Lung (tissue), 17 donors: ENCODE measurements at places on chromosomes 2 and 18.

- DNase-seq = no peak
- H3K4me3 ChIP-seq = no peak overlapping the region
- H3K27ac ChIP-seq = no peak overlapping the region
- no peaks in the 10 kb centered on the region for H3K27me3 ChIP-seq
- no peaks in the 10 kb centered on the region for H3K4me1 ChIP-seq
- no peaks in the 10 kb centered on the region for H3K36me3 ChIP-seq
Measured at GRCh38 chr2:23944976-23945375, 4.7 kb downstream of the UBXN2A start.

DNA sequence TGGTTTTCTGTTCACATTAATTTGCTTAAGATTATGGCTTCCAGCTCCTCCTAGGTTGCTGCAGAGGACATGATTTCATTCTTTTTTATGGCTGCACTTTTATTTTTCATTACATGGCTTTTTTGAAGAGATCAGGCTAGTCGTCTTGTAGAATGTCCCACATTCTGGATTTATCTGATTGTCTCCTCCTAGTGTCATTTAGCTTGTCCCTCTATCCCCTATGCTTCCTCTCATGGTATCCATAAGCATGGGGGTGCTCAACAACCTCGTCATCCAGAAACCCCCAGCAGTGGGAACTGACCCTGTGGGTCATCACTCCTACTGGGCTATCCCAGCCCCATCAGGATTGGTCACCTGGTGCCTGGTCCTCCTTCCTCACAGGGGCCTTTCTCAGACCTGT is 49.6 kb downstream of the SERTAD2 start:
- H3K4me3 ChIP-seq = no peak overlapping the region
- no peaks in the 10 kb centered on the region for H3K27me3 ChIP-seq
- H3K36me3 ChIP-seq = no peaks in the 10 kb centered on the region
- peaks cover 60% of the 10 kb centered on the region for H3K4me1 ChIP-seq
- H3K27ac ChIP-seq = no peak overlapping the region
- DNase-seq = no peak

DNA sequence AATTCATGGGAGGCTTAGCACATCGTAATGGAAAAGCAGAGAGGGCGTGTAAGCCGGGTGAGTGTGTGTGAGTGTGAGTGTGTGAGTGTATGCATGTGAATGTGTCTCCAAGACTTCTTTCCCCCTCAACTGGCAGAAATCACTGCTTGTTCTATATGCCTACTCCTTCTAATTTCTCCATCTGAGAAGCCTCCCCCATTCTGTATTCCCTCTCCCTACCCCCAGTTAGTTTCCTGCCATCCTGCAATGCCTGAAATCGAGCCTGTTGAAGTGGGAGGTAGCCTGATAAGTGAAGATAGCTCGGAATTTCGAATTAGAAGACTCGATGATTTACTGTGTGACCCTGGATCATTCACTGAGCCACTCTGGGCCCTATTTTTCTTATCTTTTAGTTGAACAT is 30.0 kb upstream of the YWHAQ start:
- H3K36me3 ChIP-seq = no peaks in the 10 kb centered on the region
- no peak for DNase-seq
- H3K27me3 ChIP-seq = no peaks in the 10 kb centered on the region
- no peaks in the 10 kb centered on the region for H3K4me1 ChIP-seq

- no peak for DNase-seq
- H3K4me1 ChIP-seq = no peaks in the 10 kb centered on the region
- no peak overlapping the region for H3K27ac ChIP-seq
- no peaks in the 10 kb centered on the region for H3K36me3 ChIP-seq
- H3K27me3 ChIP-seq = no peaks in the 10 kb centered on the region
- no peak overlapping the region for H3K4me3 ChIP-seq
Measured at GRCh38 chr2:71888751-71889445, 258.8 kb downstream of the CYP26B1 start.

DNA sequence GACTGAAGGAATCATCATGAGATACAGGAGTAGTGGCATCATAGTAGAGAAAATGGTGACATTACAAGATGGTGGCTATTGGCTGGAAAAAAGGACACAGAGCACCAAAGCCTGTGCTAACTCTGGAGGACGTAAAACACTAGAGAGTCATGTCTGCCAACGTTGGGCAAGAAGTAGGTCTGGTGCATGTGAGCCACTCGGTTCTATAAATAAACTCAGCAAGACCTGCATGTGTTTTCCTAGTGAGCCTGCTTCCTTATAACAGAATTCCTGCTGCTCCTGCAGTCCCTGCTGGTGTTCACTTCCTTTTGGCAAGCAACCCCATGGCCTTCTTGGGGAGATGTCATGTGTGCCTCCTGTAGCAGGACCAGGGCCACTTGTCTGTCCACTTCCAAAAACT is 325.2 kb downstream of the OSR1 start:
- H3K27me3 ChIP-seq = no peaks in the 10 kb centered on the region
- H3K27ac ChIP-seq = no peak overlapping the region
- no peak overlapping the region for H3K4me3 ChIP-seq
- peaks cover 5% of the 10 kb centered on the region for H3K4me1 ChIP-seq
- H3K36me3 ChIP-seq = no peaks in the 10 kb centered on the region

DNA sequence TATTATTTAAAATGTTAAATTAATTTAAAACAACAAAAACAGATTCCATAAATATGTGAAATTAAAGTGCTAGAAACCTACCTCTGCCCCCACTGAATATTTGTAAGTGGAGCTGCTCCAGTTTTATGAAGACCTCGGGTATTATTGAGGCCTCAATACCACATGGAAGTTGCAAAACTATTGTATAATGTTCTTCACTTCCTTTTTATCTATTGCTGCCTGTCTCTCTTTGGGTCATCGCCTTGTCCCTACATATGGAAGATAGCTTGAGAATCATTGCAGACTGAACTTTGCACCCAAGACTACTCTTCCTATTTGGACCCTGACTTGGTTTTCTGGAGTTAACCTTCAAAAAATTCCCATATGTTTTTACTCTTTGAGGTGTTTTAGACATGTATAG is 212.1 kb upstream of the NETO1 start:
- H3K27ac ChIP-seq = no peak overlapping the region
- DNase-seq = no peak
- no peak overlapping the region for H3K4me3 ChIP-seq
- no peaks in the 10 kb centered on the region for H3K27me3 ChIP-seq
- H3K36me3 ChIP-seq = no peaks in the 10 kb centered on the region

DNA sequence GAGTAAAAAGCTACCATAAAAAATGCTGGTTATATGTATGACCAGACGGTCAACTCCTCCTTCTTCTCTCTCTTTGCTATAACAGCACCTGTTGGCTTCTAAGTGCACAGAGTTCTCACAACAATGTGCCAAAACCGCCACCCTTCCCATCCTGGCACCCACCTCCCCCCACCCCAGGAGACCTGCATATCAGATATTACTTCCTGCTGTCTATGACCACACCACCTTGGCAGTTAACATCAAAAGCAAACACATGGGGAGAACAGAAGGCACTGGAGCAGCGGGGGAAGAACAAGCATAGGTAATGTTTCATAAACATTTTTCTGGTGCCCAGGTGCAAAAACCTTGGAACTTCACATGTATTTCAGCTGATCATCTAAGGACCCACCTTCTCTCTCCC is 15.5 kb downstream of the SPRED2 start:
- H3K27me3 ChIP-seq = no peaks in the 10 kb centered on the region
- H3K27ac ChIP-seq = no peak overlapping the region
- H3K36me3 ChIP-seq = no peaks in the 10 kb centered on the region
- H3K4me1 ChIP-seq = peaks cover 17% of the 10 kb centered on the region

- H3K4me3 ChIP-seq = no peak overlapping the region
- H3K27me3 ChIP-seq = no peaks in the 10 kb centered on the region
- no peaks in the 10 kb centered on the region for H3K4me1 ChIP-seq
- H3K36me3 ChIP-seq = no peaks in the 10 kb centered on the region
- no peak for DNase-seq
- H3K27ac ChIP-seq = no peak overlapping the region
Measured at GRCh38 chr2:112839407-112840067, 3.0 kb upstream of the IL1B start.

GRCh38 chr2:74817304-74817675 is 16.6 kb upstream of the HK2 start:
- H3K4me3 ChIP-seq = no peak overlapping the region
- H3K27ac ChIP-seq = no peak overlapping the region
- DNase-seq = no peak
- H3K36me3 ChIP-seq = no peaks in the 10 kb centered on the region
- no peaks in the 10 kb centered on the region for H3K4me1 ChIP-seq
- peaks cover 38% of the 10 kb centered on the region for H3K27me3 ChIP-seq
